ENCODE measurements at places on chromosomes 4 and X. TPM values are rescaled to one million over a fixed set of nuclear protein-coding genes. Genes with fewer than 3 reads are reported as not detected.

The FIP1L1 gene
- 63.4 TPM for polyA plus RNA-seq

The PHOX2B gene
- not detected for polyA plus RNA-seq

The RGN gene
- not detected for polyA plus RNA-seq

The POU3F4 gene
- polyA plus RNA-seq = not detected

The AMTN gene
- not detected for polyA plus RNA-seq

The TRMT2B gene
- polyA plus RNA-seq = 38.9 TPM

The BGN gene
- not detected for polyA plus RNA-seq

The KLHL2 gene
- polyA plus RNA-seq = 4.0 TPM
